ENCODE measurements at places on chromosomes 11 and 22. TPM values are rescaled to one million over a fixed set of nuclear protein-coding genes. Genes with fewer than 3 reads are reported as not detected.

The PATE2 gene
- not detected for total RNA-seq

The CFAP300 gene
- total RNA-seq = 5.1 TPM

- H3K4me1 ChIP-seq = no peaks in the 10 kb centered on the region
- no peaks in the 10 kb centered on the region for H3K36me3 ChIP-seq
- no peak for DNase-seq
- no peak overlapping the region for H3K4me3 ChIP-seq
These were observed 345.0 kb downstream of the TBC1D22A start for GRCh38 chr22:47107431-47107830.

- DNase-seq = no peak
- H3K36me3 ChIP-seq = no peaks in the 10 kb centered on the region
These were observed 31.9 kb upstream of the TLCD5 start for GRCh38 chr11:120293038-120293800.

GRCh38 chr11:128198216-128198772 lies 389.1 kb downstream of the ETS1 start:
- H3K27me3 ChIP-seq = no peaks in the 10 kb centered on the region
- no peak overlapping the region for H3K27ac ChIP-seq
- no peaks in the 10 kb centered on the region for H3K4me1 ChIP-seq
- no peak for DNase-seq
- no peaks in the 10 kb centered on the region for H3K36me3 ChIP-seq

The CD44 gene
- total RNA-seq = 161 TPM

DNA sequence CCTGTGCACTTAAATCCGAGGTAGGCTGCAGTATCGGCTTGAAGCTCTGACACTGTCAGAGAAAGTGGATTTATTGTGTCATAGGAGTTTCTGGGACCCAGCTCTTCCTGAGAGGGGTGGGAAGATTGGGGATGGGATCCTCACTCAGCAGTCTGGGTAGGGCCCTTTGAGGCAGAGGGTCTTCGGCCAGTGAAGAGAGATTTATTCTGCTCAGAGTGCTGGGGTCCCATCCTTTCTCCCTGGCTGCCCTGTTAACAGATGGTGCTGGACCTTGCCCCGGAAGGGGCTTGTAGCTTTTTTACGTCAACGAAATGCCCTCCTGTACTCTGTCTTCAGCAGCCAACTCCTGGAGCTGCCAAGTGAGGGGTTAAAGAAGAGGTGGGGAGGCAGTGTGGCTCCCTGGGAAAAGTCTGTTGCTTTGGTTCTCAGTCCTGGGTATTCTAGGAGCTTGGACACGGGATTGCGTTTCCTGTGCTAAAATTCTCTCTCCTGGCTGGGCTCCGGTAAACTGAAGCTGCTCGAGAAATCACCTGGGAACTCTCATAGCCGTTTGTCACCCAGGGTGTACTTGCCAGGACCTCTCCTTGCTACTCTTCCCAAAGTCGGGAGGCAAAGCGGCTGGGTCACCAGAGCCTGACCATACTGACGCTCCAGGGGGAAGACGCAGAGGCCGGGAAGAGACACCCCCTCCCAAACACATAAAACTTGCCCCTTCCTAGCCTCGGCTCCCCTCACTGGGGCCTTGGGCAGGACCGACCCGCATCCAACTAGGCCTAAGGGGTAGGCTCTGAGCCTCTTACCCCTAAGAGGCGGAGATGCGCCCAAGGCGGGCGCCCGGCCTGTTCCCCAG lies 806 bp upstream of the SMDT1 start:
- peaks cover 56% of the 10 kb centered on the region for H3K4me1 ChIP-seq
- H3K4me3 ChIP-seq = peak overlapping the region; percentile 64
- H3K27ac ChIP-seq = peak overlapping the region; percentile 98
- H3K36me3 ChIP-seq = peaks cover 40% of the 10 kb centered on the region
- no peaks in the 10 kb centered on the region for H3K27me3 ChIP-seq
- no peak for DNase-seq

GRCh38 chr11:67499808-67500483 lies 5.2 kb downstream of the PITPNM1 start:
- H3K27me3 ChIP-seq = peaks cover 9% of the 10 kb centered on the region
- H3K4me1 ChIP-seq = peaks cover 19% of the 10 kb centered on the region
- no peak overlapping the region for H3K27ac ChIP-seq
- no peaks in the 10 kb centered on the region for H3K36me3 ChIP-seq
- H3K4me3 ChIP-seq = no peak overlapping the region

The LMNTD2 gene
- total RNA-seq = 1.4 TPM

DNA sequence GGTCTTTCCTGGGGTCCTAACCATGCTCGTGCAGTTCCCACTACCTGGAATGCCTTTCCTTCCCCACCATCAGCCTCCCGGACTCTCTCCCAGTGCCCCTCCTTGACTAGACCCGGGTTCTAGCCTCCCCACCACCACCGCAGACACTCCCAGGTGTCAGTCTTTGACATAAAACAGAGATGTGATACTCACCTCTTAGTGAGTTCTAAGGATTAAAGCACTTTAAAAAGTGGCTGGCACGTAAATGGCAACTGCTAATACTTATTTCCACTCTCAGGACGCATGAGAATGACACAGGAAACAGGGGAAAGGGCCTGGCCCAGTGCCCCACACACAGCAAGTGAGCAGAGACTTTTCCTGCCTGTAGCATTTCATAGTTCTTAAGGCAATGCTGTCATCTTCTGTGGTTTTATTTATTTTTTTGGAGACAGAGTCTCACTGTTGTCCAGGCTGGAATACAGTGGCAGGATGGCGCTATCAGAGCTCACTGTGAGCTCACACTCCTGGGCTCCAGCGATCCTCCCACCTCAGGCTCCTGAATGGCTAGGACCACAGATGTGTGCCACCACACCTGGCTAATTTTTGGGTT lies 1.9 kb upstream of the SLC25A45 start:
- H3K4me3 ChIP-seq = no peak overlapping the region
- H3K27ac ChIP-seq = peak overlapping the region; percentile 99
- H3K27me3 ChIP-seq = no peaks in the 10 kb centered on the region
- H3K4me1 ChIP-seq = no peaks in the 10 kb centered on the region
- no peak for DNase-seq

The AIFM3 gene
- 1.9 TPM for total RNA-seq

The APOL5 gene
- total RNA-seq = not detected

DNA sequence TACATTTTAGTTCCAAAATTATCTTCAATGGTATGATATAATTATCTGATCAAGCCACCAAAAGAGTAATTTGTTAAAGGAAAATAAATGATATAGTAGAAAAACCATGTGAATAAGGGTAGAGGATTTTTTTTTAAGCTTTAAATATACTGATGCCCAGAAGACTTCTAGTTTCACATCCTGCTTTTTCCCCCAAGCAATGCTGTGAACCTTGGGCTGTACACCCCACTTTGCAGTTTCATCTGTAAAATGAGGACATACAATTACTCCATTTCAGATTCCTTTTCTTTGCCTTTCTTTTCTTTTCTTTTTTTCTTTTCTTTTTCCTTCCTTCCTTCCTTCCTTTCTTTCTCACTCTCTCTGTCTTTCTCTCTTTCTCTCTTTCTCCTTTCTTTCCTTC lies 1125.4 kb downstream of the DLG2 start:
- no peak overlapping the region for H3K4me3 ChIP-seq
- H3K4me1 ChIP-seq = no peaks in the 10 kb centered on the region
- no peaks in the 10 kb centered on the region for H3K27me3 ChIP-seq
- H3K36me3 ChIP-seq = no peaks in the 10 kb centered on the region

Measured in sigmoid colon (tissue), 7 donors.